ENCODE measurements at places on chromosomes 1 and 21. TPM values are rescaled to one million over a fixed set of nuclear protein-coding genes. Genes with fewer than 3 reads are reported as not detected.

The BLZF1 gene
- total RNA-seq = 22.1 TPM

- DNase-seq = peak; percentile 85
- H3K4me1 ChIP-seq = peaks cover 27% of the 10 kb centered on the region
- H3K36me3 ChIP-seq = no peaks in the 10 kb centered on the region
- H3K27ac ChIP-seq = no peak overlapping the region
- no peak overlapping the region for H3K4me3 ChIP-seq
- no peaks in the 10 kb centered on the region for H3K27me3 ChIP-seq
These were observed 1.3 kb upstream of the TRABD2B start for GRCh38 chr1:47998396-47998990.

DNA sequence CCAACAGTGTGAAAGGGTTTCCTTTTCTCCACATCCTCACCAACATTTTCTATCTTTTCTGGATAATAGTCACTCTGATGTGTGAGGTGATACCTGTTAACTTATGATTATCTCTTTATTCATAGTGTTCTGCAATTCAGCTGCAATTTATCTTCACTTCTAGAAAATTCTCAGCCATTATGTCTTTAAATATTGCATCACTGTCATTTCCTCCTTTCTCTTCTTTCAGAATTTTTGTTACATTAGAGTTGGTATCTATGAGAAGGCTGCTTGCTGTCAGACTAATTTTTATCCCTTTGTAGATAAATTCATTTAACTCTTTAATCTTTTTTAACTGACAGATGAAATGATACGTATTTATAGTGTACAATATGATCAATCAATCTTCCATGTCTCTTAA, 30.5 kb upstream of the ATF3 start:
- H3K27ac ChIP-seq = no peak overlapping the region
- DNase-seq = no peak
- no peaks in the 10 kb centered on the region for H3K36me3 ChIP-seq
- no peaks in the 10 kb centered on the region for H3K27me3 ChIP-seq
- no peak overlapping the region for H3K4me3 ChIP-seq
- no peaks in the 10 kb centered on the region for H3K4me1 ChIP-seq

The HES5 gene
- total RNA-seq = not detected

DNA sequence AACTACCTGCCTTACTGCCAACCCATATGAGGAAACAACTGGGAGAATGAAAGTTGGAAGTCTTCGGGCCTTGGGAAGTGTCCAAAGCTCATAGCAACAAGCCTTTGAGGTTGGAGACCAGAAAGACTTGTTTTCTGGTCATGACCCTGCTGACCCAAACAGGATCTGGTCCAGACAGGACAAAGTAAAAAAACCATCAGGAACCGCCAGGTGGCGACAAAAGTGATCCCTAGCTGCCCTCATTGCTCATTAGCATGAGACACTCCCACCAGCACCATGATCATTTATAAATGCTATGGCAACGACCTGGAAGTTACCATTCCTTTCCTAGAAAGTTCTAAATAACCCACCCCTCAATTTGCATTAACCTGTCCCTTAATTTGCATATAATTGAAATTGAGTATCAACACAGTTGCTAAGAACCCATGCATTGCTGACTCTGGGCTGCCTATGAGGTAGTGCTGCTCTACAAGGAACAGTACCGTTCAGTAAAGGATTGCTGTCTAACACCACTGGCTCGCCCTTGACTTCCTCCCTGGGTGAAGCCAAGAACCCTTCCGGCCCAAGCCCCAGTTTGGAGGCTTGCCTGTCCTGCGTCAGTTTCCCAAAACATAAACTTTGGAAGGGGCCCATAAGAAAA, 89.0 kb downstream of the URB2 start:
- no peaks in the 10 kb centered on the region for H3K36me3 ChIP-seq
- H3K4me3 ChIP-seq = no peak overlapping the region
- DNase-seq = no peak
- no peak overlapping the region for H3K27ac ChIP-seq

- peaks cover 54% of the 10 kb centered on the region for H3K4me1 ChIP-seq
- no peaks in the 10 kb centered on the region for H3K27me3 ChIP-seq
- H3K36me3 ChIP-seq = no peaks in the 10 kb centered on the region
- DNase-seq = no peak
These were observed 5.0 kb downstream of the KDM5B start for GRCh38 chr1:202802998-202803932.

DNA sequence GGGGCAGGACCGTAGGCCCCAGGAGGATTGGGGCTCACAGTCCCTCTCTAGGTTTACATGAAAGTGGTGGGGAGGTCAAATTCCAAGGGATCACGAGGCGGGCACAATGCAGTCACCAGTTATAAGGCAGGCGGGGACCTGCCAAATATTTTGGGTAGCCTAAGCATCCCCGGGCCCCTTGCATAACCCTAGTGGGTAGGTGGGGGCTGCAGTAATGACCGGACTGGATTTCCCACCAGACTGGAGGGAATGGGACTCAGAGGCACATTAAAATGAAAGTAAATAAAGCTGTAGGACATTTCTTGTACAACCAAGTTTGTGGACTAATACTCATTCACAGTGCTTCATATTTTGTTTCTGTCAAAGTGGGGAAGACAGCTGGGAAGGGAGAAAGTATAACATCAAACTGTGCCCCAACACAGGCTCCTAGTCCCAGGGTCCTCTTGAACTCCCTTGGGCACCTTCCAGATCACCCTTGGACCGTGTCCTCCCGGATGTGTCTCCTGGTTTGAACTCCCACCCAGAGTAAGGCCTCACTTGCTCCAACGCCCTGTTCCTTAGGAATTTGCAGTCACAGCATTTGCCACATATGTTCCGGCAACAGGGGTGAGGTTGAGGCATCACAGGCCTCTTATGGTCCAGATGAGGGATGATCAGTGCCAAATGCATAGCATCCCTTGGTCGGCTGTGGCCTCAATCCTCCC, 28.4 kb upstream of the KIAA0040 start:
- H3K36me3 ChIP-seq = no peaks in the 10 kb centered on the region
- peak overlapping the region; percentile 9 for H3K27ac ChIP-seq
- H3K4me3 ChIP-seq = no peak overlapping the region
- no peaks in the 10 kb centered on the region for H3K27me3 ChIP-seq
- DNase-seq = no peak

GRCh38 chr1:215905493-215906115, 338.5 kb downstream of the KCTD3 start:
- no peak overlapping the region for H3K4me3 ChIP-seq
- no peak overlapping the region for H3K27ac ChIP-seq
- no peak for DNase-seq
- no peaks in the 10 kb centered on the region for H3K4me1 ChIP-seq
- no peaks in the 10 kb centered on the region for H3K27me3 ChIP-seq

The TNFSF18 gene
- total RNA-seq = not detected

GRCh38 chr1:47781171-47781959, 215.8 kb downstream of the TRABD2B start:
- H3K4me3 ChIP-seq = no peak overlapping the region
- H3K36me3 ChIP-seq = no peaks in the 10 kb centered on the region
- no peak for DNase-seq
- H3K4me1 ChIP-seq = peaks cover 20% of the 10 kb centered on the region
- no peaks in the 10 kb centered on the region for H3K27me3 ChIP-seq

GRCh38 chr1:183247066-183247465, 61.0 kb downstream of the LAMC2 start:
- H3K27ac ChIP-seq = no peak overlapping the region
- no peak for DNase-seq
- no peaks in the 10 kb centered on the region for H3K27me3 ChIP-seq
- H3K4me3 ChIP-seq = no peak overlapping the region
- no peaks in the 10 kb centered on the region for H3K4me1 ChIP-seq

The CYP2J2 gene
- 0.74 TPM for total RNA-seq

GRCh38 chr1:161106431-161106830, 8.3 kb downstream of the KLHDC9 start:
- no peak overlapping the region for H3K4me3 ChIP-seq
- DNase-seq = no peak
- H3K4me1 ChIP-seq = no peaks in the 10 kb centered on the region
- H3K27ac ChIP-seq = no peak overlapping the region
- no peaks in the 10 kb centered on the region for H3K27me3 ChIP-seq

The CHTOP gene
- total RNA-seq = 67.3 TPM

GRCh38 chr1:240878631-240879030, 266.7 kb upstream of the GREM2 start:
- H3K4me1 ChIP-seq = no peaks in the 10 kb centered on the region
- no peaks in the 10 kb centered on the region for H3K27me3 ChIP-seq
- H3K27ac ChIP-seq = no peak overlapping the region
- no peak overlapping the region for H3K4me3 ChIP-seq

DNA sequence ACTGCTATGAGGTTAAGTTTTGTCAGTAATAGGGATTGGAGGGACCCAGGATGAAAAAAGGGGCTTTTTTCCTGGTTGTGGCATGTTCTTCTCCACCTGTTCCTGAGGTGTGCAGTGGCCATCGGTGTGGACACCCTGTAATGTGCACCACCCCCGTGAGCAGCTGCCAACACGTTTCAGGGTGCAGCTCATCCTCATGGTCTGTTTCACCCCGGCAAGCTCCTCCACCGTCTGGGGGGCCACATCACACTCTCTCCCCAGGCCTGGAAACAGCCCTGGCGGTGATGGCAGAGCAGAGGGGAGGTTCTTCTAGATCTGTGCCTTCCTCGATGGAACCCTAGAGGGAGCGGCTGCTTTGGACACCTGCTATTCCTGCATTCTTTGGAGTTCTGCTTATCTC, 435.4 kb downstream of the MATN1 start:
- no peak overlapping the region for H3K27ac ChIP-seq
- no peaks in the 10 kb centered on the region for H3K27me3 ChIP-seq
- H3K4me3 ChIP-seq = no peak overlapping the region
- H3K4me1 ChIP-seq = no peaks in the 10 kb centered on the region
- peak; percentile 70 for DNase-seq

The PER3 gene
- 24.6 TPM for total RNA-seq

The OR2L2 gene
- 0.25 TPM for total RNA-seq

GRCh38 chr21:34984356-34985058, 64.6 kb downstream of the RUNX1 start:
- H3K27me3 ChIP-seq = no peaks in the 10 kb centered on the region
- DNase-seq = no peak
- peaks cover 5% of the 10 kb centered on the region for H3K4me1 ChIP-seq
- H3K27ac ChIP-seq = no peak overlapping the region
- H3K36me3 ChIP-seq = no peaks in the 10 kb centered on the region

The C21orf91 gene
- total RNA-seq = 8.6 TPM

- H3K27me3 ChIP-seq = no peaks in the 10 kb centered on the region
- H3K4me3 ChIP-seq = no peak overlapping the region
- no peak for DNase-seq
These were observed 132.5 kb downstream of the NPHP4 start for GRCh38 chr1:5859766-5860165.

The SERTAD4 gene
- total RNA-seq = 2.7 TPM

The VPS26C gene
- 49.6 TPM for total RNA-seq

- H3K4me1 ChIP-seq = no peaks in the 10 kb centered on the region
- no peaks in the 10 kb centered on the region for H3K36me3 ChIP-seq
- H3K4me3 ChIP-seq = no peak overlapping the region
- no peak for DNase-seq
These were observed 174.7 kb downstream of the ADGRL4 start for GRCh38 chr1:78831731-78832360.

DNA sequence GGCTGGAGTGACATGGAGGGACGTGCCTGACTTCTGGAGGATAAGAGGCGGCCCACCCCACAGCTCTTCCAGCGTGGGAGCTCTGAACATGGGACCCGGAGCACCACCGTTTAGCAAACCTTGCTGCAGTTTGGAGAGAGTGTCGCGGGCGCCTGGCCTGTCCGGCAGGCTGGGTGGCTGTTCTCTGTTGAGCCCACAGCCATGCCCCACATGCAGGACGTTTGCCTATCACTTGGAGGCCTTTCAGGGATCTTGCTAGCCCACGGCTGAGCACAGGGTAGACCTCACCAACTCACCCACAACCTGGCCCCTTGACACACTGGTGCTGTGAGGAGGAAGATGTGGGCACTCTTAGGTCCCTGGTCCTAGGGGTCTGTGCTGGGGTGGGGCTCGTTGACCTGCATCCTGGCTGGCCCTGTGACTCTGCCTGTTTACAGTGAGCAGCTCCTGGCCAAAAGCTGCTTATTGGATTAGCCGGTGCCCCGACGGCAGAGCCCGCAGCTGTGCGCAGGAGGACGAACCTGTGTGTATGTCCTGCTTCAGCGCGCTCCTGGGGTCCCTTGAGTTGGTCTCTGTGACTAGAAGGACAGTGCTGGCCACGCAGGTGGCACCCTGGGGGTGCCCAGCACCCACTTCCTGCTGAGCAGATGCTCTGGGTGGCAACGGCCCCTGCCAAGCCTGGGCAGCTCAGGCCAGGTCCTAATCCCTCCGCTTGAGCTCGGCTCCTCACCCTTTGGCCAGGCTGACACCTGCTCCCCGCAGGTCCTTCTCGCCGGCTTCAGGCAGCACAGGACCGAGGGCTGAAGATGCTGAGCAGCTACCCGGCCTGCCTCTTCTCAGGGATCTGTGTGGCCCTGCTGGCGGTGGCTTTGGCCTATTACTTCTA, 72.4 kb upstream of the TRAPPC10 start:
- H3K4me3 ChIP-seq = peak overlapping the region; percentile 7
- H3K27me3 ChIP-seq = no peaks in the 10 kb centered on the region
- peaks cover 28% of the 10 kb centered on the region for H3K4me1 ChIP-seq

The RNU1-3 gene
- total RNA-seq = 19,908 TPM

GRCh38 chr1:188270497-188270896, 1441.7 kb downstream of the PLA2G4A start:
- no peaks in the 10 kb centered on the region for H3K4me1 ChIP-seq
- no peaks in the 10 kb centered on the region for H3K27me3 ChIP-seq
- H3K36me3 ChIP-seq = no peaks in the 10 kb centered on the region
- no peak overlapping the region for H3K4me3 ChIP-seq

DNA sequence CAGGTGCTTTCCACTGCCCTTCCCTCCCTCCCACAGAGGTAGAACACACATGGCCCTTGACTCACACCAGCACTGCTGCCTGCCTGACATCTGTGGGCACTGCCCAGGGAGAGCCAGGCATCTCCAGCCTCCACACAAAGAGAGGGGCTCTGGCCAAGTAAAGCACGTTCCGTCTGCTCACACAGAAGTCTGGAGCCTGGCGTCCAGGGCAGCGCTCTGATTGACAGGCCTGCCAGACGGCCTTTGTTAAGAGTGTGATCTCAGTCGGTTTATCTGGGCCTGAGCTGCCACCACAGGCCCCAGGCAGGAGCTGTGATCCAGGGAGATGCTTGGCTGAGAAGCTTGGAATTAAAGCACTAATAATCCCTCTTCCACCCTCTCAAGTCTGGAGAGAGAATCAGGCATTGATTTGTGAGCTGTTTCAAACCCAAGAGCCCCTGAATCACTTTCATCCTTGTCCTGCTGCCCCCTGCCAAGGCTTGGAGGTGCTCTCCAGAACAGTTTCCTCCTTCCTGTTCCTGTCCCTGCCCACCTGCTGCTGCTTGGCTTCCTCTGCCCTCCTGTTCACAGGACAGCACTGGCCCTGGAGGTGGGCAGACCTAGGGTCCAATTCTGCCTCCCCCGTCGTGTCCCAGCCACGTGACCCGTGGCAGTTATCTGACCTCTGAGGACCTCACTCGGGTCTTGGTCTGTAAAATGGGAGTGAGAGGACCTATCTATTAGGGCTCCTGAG, 3.7 kb downstream of the DMRTB1 start:
- H3K4me1 ChIP-seq = no peaks in the 10 kb centered on the region
- H3K4me3 ChIP-seq = no peak overlapping the region
- no peaks in the 10 kb centered on the region for H3K36me3 ChIP-seq
- no peak overlapping the region for H3K27ac ChIP-seq
- no peaks in the 10 kb centered on the region for H3K27me3 ChIP-seq

The SLC1A7 gene
- total RNA-seq = not detected

GRCh38 chr1:106889059-106889458, 167.4 kb upstream of the PRMT6 start:
- no peaks in the 10 kb centered on the region for H3K27me3 ChIP-seq
- H3K4me3 ChIP-seq = no peak overlapping the region
- DNase-seq = no peak
- H3K4me1 ChIP-seq = no peaks in the 10 kb centered on the region
- no peak overlapping the region for H3K27ac ChIP-seq

Measured in vagina (tissue), 2 donors.